Left renal cortex interstitium (tissue), 4 donors: ENCODE measurements at places on chromosomes 13 and 19. TPM values are rescaled to one million over a fixed set of nuclear protein-coding genes. Genes with fewer than 3 reads are reported as not detected.

Gene FXYD3
- polyA plus RNA-seq, result 22.0 TPM

Gene NUMBL
- polyA plus RNA-seq, result 8.9 TPM

Gene ING1
- polyA plus RNA-seq, result 33.6 TPM

DNA sequence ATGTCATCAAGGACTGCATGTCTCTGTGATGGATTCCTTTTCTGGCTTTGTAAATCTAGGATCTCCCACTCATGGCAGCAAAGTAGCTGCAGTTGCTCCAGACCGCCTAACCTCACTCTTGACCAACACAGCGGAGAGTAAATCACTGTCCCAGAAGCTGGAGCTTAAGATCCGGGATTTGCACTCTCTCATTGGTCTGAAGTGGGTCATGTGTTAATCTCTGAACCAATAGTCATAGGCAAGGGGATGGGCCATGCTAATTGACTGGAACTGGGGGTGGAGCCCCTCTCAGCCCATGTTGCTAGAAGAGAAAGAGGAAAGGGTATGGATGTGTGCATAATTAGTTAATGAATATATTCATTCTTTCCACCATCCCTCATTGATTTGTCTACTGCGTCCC lies 34.0 kb downstream of the VAV1 start:
- no peak for DNase-seq

DNA sequence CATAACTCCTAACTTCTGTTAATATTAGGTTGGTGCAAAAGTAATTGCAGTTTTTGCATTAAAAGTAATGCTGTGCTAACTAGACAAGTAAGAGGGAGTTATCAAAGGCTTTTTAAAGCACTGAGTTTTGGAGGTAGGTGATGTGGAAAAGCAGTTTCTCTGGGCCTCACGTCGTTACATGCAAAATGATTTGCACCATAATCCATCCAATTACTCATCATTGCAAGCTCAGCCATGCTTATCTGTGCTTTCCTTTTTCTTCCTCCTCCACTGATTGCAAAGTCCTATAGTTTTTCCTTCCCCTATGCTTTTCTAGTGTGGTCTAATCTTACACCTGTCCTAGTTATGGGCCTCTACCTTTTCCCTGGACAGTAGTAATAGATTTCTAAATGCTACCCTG lies 35.4 kb upstream of the INTS6 start:
- no peak for DNase-seq

- no peak for DNase-seq
Observed at GRCh38 chr13:105587786-105588185, 947.7 kb downstream of the EFNB2 start.

DNA sequence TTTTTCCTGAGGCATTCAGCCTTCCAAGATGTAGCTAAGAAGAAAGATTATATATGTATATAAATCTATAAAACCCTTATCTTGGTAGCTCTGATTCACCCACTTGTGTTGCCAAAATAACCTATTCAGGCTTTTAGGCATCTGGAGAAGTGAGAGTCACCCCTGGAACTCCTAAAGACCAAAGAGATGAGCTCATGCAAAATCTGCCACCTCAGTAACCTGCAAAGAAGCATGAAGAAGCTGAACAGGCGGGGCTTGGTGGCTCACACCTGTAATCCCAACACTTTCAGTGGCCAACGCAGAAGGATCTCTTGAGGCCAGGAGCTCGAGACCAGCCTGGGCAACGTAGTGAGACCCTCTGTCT lies 393.7 kb downstream of the FOXO1 start:
- DNase-seq, result no peak

DNA sequence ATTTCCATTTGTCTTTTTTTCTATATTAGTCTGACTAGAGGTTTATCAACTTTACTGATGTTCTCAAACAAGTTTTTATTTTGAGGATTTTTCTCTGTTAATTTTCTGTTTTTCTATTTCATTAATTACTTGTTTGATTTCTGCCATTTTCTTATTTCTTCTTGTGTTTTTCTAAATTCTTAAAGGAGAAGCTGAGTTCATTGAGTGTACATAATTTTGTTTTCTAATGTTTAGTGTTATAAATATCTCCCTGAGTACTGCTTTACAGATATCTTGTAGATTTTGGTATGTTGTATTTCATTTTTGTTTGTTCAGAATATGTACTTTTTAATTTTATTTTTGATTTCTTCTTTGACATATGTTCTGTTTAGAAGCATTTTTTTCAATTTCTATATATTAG lies 1404.3 kb upstream of the MIR17HG start:
- DNase-seq, result no peak

DNA sequence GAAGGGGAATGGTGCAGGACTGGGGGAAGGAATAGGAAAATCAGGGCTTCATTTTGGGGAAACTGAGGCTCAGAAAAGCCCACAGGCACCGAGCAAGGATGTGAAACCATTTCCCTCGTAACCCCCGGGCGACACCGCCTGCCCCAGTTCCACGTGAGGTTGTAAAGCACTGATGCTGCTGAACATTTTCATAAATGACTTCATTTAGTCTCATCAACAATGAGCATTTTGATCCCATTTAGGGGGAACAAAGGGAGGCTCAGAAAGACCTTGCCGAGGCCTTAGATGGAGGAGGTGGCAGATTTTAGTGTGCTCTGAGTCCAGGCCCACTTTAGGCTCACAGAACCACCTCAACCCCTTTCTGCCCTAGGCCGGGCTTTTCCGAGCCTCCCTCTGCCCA lies 20.5 kb upstream of the FBXO27 start:
- DNase-seq, result no peak

GRCh38 chr13:113110048-113110851 lies 4.7 kb downstream of the F7 start:
- DNase-seq, result no peak

- DNase-seq, result no peak
Observed at GRCh38 chr13:41317243-41317642, 6.2 kb downstream of the NAA16 start.

DNA sequence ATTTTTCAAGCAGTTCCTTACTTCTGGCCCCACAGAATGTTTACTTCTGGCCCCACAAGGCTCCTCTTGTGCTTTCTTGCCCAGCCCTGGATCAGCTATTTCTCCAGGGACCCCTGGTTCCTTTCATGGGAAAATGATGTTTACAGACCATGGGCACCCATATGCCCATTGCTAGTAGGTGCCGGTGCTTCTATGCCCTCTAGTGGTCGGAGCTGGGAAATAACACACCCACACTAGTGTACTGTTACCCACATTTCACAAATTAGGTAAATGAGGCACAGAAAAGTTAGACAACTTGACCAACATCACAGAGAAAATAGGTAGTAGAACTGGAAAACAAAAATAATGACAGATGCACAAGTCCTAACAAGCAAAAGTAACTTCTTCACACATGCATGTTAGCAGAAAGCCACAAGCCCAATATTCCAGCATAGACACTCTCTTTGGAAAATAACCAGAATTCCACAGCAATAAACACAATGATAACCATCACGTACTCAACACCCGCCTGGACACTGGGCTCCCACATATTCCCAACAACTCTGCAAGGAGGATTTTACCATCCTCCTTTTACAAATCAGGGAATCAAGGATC lies 1.3 kb upstream of the CEACAM6 start:
- no peak for DNase-seq

DNA sequence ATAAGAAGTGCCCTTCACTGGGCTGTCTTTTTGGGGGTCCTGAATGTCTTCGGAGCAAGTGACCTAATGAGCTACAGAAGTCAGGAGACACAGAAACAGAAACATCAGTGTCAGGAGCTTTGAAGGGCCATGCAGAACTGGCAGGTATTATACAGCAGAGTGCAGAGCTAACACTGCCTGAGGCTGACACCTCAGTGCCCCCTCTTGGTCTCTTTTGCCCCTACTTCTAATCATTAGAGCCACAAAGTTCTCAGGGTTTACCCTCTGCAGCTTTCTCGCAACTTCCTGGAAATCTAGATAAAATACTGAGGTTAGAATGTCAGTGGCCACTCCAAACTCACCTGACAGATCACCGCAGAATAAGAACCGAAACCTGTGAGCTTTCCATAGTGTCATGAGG lies 172.7 kb downstream of the B3GLCT start:
- DNase-seq, result no peak

GRCh38 chr19:30073152-30074000 lies 131.3 kb downstream of the URI1 start:
- no peak for DNase-seq

GRCh38 chr13:108962654-108963053 lies 333.2 kb downstream of the MYO16 start:
- no peak for DNase-seq

DNA sequence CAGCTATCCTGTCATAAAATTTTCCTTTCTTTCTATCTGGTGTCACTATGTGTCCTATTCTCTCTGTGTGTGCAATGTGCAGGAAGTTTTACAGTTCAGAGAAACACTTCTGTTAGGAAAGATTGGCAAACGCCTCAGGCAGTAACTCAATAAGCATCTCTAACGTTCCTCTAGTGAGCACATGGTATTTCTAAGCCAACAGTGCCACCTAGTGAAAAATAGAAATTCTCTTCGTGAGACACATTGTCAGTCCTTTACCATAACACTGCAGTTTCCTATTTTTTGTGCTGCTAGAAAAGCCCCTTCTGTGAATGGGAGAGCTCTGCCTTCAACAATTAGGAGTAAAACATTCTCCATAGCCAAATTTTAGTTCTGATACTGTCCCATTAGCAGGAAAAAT lies 50.7 kb downstream of the ZNF723 start:
- DNase-seq, result peak; percentile 8

DNA sequence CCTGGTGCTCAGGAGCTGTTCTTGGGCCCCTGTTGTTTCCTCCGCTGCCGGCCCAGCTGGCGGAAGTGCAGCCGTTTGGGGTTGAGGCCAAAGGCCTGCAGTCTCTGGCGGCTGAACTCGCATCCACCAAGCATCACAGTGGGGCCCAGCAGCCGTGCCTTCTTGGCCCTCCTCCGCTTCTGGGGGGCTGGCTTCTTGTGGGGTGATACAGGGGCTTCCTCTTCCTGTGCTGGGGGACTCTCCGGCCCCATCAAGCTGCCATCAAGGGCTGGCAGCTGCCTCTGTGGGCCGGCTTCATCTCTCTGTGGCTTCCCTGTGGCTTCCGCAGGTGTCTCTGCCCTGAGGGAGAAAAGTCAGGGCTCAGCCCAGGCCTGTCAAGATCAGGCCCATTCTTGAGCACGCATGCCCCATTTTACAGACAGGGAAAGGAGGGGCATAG lies 10.3 kb downstream of the ATG4D start:
- no peak for DNase-seq

DNA sequence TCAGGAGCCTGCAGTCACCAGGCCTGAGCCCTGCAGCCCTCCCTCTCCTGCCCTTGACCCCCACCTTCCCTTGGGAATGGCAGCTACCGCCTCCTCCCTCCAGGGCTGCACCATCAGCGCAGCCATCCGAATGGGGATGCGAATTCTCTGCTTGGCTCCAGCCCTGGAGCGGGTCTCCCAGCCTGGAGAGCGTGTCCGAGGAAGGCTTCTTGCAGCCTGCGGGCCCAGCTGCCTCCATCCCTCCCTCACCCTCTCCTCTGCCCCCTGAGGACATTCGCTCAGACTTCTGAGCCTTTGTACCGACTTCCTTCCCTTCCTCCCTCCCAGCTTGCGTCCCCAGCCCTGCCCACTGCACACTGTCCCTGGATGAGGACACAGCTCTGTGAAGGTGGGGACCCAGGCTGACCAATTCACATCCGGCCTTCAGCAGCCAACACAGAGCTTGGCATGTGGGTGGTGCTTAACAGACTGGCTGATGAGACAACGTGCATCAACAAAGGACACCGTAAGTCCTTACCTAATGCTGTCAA lies 6.0 kb upstream of the NKPD1 start:
- no peak for DNase-seq

DNA sequence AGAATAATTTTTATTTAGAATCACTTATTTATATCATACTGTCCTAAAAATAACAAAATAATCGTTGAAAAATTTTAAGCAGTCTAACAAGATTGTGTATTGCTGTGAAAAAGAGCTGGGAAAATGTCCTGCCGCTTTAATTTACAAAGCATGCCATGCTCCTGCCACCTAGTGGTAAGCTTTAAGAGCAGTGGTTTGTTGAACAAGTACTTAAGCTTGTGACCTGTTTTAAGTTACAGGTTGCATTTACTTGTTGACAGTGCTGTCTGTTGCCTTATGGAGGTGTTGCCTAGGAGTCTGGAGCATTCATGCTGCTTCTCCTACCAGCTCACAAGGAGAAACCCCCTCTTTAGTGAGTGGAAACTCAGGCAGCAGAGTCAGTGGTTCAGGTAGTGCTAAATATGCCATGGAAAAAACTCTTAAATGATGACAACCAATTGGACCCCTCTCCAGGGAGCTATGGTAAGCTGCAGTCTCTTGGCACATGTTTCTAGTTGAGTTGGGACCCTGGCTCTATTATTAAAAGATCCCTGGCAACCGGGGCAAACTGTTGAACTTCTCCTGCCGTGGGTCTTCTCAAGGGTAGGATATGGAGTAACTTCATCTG lies 68.4 kb downstream of the SPATA13 start:
- DNase-seq, result peak; percentile 47
